T-helper 1 cell (primary cell): ENCODE measurements at places on chromosomes 2 and 18.
A peak's percentile ranks its signal among the peaks of the same experiment; 100 is the strongest.

DNA sequence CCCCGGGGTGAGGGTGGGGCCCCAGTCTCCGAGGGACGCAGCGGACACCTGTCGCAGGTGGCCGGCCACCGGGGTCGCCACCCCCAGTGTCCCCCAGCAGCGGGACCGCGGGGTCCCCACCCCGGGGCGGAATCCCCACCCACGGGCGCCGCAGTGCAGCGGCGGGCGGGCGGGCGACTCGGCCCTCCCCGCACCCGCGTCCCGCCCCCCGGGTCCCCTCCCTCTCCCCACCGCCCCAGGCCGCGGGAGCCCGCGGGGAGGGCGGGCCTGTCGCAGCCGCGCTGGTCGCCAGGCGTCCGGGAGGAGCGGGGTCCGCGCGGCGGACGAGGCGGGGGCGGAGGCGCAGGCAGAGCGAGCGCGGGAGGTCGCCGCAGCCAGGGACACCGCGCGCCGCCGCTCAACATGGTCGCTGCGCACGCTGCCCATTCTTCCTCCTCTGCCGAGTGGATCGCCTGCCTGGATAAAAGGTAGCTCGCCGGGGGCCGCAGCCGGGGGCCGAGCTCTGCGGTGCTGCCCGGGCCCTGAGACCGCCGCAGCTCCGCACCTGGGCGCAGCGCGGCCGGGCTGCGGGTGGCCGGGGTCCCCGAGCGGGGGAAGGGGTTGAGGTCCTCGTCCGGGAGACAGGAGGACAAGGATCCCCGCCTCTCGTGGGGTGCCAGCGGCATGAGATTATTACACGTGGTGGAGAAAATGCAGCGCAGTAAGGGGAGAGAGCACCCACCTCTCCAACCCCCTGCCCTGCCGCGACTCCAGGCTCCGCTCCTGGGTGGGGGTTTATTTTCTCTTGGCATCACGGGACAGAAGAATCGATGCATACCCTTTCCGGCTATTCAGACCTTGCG, at the start of gene RAPGEF4:
RAPGEF4 (plus strand) TSS at position 264 of the 842 bp plus-strand sequence; CDS start at position 403, 139 bp downstream.
- DNase-seq: no peak

DNA sequence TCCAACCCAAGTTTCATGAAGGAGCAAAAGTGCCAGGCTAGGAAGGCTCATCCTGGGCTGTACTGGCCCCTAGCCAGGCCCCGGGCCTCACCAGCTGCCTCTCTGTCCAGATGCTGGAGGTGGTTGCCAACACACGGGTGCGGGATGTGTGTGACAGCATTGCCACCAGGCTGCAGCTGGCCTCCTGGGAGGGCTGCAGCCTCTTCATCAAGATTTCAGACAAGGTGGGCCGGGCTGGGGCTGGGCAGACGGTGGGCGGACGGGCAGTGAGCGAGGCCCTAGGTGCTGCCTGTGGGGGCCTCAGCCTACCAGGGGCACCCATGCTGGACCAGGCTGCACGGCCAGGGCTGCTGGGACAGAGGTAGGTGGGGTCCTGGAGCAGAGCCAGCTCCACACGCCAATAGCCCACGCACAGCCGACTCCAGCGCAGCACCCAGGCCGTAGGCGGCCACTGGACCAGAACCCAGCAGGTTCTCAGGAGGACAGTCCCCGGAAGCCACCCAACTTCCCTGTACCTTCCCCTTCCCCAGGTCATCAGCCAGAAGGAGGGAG, 11.8 kb upstream of the GPR17 start:
- no peak for DNase-seq

GRCh38 chr2:112814278-112814677, 22.3 kb downstream of the IL1B start:
- DNase-seq: no peak

DNA sequence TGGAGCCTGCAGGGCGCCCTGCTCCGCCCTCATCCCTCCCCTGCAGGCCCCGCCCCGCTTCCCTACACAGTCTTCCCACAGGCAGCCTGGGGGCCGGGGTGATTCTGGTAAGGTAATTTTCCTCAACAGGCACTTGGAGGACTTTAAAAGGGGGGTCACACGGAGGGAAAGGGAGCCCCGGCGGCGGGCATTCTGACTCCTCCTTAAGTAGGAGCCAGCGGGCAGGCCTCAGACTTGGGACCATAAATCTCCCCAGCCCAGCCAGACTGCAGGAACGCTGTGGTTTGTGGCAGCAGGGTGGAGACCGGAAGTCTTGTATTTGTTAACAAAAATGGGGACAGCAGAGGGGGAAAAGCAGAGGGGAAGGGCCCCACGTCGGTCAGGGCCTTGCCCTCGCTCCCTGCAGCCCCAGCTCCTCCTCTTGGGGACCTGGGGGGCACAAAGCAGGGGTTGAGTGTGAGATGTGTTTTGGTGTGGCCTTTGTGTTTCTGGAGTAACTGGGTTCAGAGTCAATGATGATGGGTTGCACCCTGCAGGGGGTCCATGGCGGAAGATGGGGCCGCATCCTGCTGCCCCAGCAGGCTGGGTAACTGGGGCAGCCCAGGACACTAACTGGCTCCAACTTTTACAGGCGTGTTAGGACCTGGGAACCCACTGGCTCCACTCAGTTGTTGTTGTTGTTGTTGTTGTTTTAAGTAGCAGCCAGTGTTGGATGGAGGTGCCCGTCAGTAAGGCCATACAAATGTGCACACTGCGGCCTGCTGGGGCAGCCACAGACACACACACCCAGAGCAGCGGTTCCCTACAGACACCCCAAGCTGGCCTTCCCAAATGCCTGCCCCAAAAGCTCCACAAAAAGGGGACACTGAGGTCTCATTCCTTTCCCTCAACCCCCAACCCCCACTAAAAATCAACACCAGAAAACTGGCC, 27.7 kb downstream of the SMAD7 start:
- no peak for DNase-seq

DNA sequence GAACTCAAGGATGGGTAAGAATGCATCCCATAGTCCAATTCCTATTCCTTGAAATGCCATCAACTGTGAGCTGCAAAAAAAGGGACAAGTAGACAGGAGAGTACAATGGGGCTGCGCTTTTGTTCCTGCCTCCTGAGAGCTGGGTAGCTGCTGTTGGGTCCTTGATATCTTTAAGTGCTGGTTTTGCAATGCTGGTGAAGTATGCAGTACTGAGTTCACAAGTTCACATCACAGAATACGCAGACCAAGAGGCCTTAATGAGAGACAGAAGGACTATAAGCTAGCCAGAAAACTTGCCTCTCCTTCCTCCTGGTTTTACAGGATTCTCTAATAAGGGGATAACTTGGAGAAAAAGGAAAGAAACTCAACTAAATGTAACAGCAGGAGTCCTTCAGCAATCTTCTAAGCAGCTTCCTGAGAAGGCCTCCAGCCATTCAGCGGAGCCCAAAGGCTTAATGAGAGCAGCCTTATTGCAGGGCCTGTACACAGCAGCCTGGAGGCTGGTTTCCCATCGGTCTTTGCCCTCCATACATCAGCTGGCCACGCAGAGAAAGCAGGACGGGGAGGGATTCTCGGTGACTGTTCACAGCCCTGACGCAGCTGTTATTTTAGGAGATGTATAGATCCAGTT, 293.1 kb downstream of the CDCA7 start:
- no peak for DNase-seq

DNA sequence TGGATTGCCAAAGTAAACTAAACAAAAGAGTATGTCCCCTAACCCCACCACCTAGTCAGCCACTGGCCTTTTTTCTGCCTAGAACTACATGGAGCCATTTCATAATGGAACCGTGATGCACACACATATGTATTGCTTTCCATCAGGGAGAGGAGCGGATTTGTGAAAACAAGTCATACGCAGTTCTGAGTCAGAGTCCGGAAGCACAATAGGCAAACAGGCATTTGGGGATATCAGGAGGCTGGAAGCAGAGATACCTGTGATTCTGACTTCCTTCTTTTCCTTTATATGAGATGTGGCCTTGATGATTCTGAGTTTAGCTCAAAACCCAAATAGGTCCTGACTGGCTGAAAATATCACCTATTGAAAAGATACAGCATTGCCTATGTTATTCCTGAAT, 93.5 kb downstream of the TMEM163 start:
- DNase-seq: no peak

GRCh38 chr18:49890041-49890440, 76.7 kb upstream of the ACAA2 start:
- DNase-seq: no peak

DNA sequence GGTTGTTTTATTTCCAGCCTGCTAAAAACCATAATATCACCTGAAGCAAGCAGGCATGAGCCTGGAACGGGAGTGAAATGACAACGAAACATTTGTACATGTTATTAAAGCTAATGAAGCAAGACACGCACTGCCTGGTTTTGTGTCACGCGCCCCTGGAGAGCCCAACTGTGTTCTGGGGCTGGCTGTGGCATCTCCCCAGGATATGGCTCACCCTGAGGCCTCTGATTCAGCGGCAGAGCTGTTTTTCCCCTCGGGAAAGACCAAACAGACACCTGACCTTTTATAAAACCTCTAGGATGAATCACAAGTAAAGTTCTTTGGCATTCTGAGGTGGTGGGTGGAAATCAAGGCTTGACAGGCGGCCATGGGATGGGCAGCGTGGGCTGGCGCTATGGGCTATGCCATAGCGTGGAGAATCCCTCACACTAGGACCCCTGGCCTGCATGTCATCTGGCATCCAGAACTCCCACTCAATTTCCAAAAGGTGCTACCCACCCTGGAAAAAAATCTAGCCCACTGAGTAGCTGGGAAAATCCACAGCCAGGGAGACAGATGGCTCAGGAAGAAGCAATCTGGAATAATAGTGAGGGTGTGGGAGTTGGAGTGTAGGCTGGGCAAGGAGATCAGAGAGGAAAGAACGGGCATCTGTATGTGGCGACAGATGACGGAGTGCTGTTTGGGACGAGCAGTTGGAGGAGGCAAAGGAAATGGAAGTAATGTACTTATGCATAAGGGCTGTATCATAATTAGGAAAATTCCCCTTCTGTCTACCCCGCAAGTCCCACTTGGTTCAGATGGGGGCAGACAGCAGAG, 262.0 kb downstream of the AFF3 start:
- DNase-seq: no peak

DNA sequence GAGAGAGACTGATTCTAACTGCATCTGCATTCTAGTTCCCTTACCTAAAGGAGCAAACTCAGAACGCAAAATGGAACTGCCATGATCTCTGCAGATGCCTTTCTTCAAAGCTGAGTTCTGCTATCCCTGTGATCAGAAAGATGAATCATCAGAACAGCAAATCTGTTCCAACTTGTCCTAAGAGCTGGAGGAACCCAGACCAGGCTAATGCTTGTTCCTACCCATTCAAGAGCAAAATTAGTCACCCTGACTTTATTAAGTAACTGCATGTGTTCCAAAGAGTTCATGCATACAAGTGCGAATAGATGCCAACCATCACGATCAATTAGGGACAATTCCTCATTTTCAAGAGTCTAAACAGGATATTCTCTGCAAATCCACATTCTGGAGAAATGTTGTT, 46.5 kb downstream of the MBP start:
- DNase-seq: no peak

- DNase-seq: no peak
Observed at GRCh38 chr2:12560618-12561017, 156.1 kb upstream of the TRIB2 start.

DNA sequence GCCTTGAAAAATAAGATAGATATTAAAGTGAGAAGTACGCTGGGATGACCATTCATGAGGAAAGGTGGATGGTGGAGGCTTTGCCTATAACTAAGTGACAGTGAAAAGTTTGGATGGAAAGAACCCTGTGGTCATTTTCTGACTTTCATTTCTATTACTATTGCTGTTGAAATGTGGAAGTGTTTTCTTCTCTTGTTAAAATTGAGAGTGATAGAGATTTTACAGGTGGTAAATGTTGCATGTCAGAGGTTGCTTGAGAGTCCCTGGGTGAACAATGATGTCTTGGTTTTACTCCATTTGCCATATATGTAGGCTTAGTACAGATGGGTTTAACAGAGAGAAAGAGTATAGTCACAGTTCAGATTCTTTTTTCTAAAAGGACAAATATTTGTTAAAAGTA, 18.4 kb downstream of the NCOA1 start:
- no peak for DNase-seq

GRCh38 chr2:144389151-144389929, 130.6 kb downstream of the ZEB2 start:
- DNase-seq: no peak

GRCh38 chr2:54107903-54108615, 7.4 kb upstream of the ACYP2 start:
- no peak for DNase-seq

GRCh38 chr2:196170606-196171247, 651 bp downstream of the STK17B start:
- DNase-seq: peak; percentile 42

DNA sequence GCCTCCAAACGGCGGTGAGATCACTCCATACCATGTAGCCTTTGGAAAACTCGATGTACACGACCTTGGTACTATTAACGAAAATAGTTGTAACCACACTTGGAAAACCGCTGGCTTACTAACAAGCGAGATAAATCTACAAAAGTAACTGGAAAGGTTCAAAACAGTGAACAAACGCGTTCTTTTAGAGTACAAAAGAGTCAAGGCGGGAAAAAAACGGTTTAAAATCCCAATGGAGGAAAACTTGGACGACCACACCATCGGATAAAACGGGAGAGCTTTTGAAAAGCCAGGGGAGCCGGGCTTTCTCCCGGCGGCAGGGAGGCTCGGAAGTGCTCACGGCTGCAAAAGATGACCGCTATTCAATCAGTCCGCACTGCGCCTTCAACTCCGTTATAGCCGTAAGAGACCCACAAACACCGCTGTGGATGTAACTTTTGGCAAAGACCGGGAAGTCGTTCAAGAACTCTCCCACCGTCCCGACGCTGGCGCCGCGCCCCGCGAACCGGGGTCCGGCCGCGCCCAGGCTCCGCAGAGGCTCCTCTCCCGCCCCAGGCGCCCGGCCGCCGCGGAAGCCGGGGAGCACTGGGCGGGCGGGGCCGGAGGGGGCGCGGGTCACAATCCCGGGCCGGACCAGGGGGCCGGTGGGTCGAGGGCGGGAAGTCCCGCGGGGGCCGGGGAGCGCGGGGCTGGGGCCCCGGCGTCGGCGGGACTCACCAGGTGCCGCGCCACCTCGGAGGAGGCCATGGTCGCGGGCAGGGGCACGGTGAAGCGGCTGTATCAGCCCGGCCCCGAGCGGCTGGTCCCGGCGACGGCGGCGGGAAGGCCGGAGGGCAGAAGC, 465 bp downstream of the SEPTIN10 start:
- DNase-seq: no peak

GRCh38 chr2:63049211-63049969, 1.2 kb upstream of the OTX1 start:
- DNase-seq: no peak

GRCh38 chr2:217286833-217287232, 427.0 kb upstream of the TNP1 start:
- no peak for DNase-seq

- DNase-seq: no peak
Observed at GRCh38 chr18:56285387-56286065, 352.9 kb downstream of the TXNL1 start.

- no peak for DNase-seq
Observed at GRCh38 chr2:11419781-11420180, 46.2 kb downstream of the E2F6 start.

DNA sequence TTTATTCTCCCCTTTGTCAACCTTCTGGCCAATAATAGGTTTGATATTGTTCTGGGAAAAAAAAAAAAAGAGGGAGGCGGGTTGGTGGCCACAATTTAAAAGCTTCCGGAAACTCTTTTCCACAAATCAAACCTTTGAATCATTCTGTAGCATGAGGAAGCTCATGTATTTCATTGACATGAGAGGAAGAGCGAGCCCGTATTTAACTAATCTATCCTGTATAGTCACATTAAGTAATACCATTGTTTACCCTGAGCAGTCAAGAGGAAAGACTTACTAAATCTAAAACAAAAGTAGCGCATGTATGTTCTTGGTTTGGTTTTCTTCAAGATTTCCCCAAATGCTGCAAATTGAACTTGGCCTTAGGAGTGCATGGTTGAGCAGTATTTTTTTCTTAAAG, 120.1 kb downstream of the NCKAP5 start:
- no peak for DNase-seq

GRCh38 chr2:187774551-187775071, 220.4 kb upstream of the TFPI start:
- no peak for DNase-seq
